Progenitor cell of endocrine pancreas (in vitro differentiated cells): ENCODE measurements at places on chromosomes 5 and 9. TPM values are rescaled to one million over a fixed set of nuclear protein-coding genes. Genes with fewer than 3 reads are reported as not detected.

ISL1 gene
- total RNA-seq, result 8.2 and 9.7 TPM in 2 replicates

HSPB3 gene
- not detected in 2 replicates for total RNA-seq

PCDHB3 gene
- total RNA-seq, result 9.1 and 9.4 TPM in 2 replicates

FCN2 gene
- not detected in 2 replicates for total RNA-seq

SLC1A1 gene
- total RNA-seq, result 3.8 and 5.6 TPM in 2 replicates

ERCC6L2 gene
- total RNA-seq, result 49.5 and 52.9 TPM in 2 replicates

PAXX gene
- 54.9 and 57.1 TPM in 2 replicates for total RNA-seq

FOXB2 gene
- total RNA-seq, result not detected in 2 replicates

PCDHGA10 gene
- total RNA-seq, result 14.3 and 14.6 TPM in 2 replicates

PCDHGA6 gene
- 0.60 and 0.80 TPM in 2 replicates for total RNA-seq

BOD1 gene
- 100.0 and 101 TPM in 2 replicates for total RNA-seq

MEF2C gene
- total RNA-seq, result 1.9 and 2.6 TPM in 2 replicates

CD14 gene
- total RNA-seq, result 0.36 TPM in 1 of 2 replicates, not detected in the other

CCL27 gene
- 0.67 and 1.6 TPM in 2 replicates for total RNA-seq

ZMYND19 gene
- total RNA-seq, result 35.7 and 38.8 TPM in 2 replicates

TTF1 gene
- total RNA-seq, result 17.9 and 18.5 TPM in 2 replicates

TMEM232 gene
- 7.1 and 8.4 TPM in 2 replicates for total RNA-seq

PTPN3 gene
- 3.7 and 4.8 TPM in 2 replicates for total RNA-seq

GLE1 gene
- total RNA-seq, result 19.0 and 19.6 TPM in 2 replicates

RABGAP1 gene
- 78.9 and 93.6 TPM in 2 replicates for total RNA-seq

FGF10 gene
- total RNA-seq, result 2.4 and 2.7 TPM in 2 replicates

GDA gene
- 5.5 and 5.8 TPM in 2 replicates for total RNA-seq

GABRA6 gene
- total RNA-seq, result not detected in 2 replicates

JAKMIP2 gene
- total RNA-seq, result 5.0 and 6.0 TPM in 2 replicates

SLC6A3 gene
- total RNA-seq, result not detected in 2 replicates

CARD6 gene
- total RNA-seq, result 0.74 and 1.1 TPM in 2 replicates

MELK gene
- total RNA-seq, result 24.0 and 27.9 TPM in 2 replicates

ARL14EPL gene
- total RNA-seq, result not detected in 2 replicates

PCDHA5 gene
- 3.4 and 4.4 TPM in 2 replicates for total RNA-seq

CCNI2 gene
- 0.36 and 0.49 TPM in 2 replicates for total RNA-seq

SLCO6A1 gene
- total RNA-seq, result 2.0 and 4.9 TPM in 2 replicates

PLEKHG4B gene
- 56.8 and 59.5 TPM in 2 replicates for total RNA-seq

PLPP7 gene
- 3.6 TPM in 2 replicates for total RNA-seq

PCDHB8 gene
- total RNA-seq, result 2.0 and 2.8 TPM in 2 replicates

GADD45G gene
- total RNA-seq, result 1.8 and 1.9 TPM in 2 replicates

PCDHGA8 gene
- 1.5 and 1.9 TPM in 2 replicates for total RNA-seq

UBE2B gene
- 80.0 and 81.3 TPM in 2 replicates for total RNA-seq

PCDHGC5 gene
- 1.2 and 1.3 TPM in 2 replicates for total RNA-seq

LCN6 gene
- not detected in 2 replicates for total RNA-seq

PJA2 gene
- total RNA-seq, result 62.0 and 63.4 TPM in 2 replicates
